ENCODE measurements at places on chromosomes 2 and 18.

GRCh38 chr18:22879293-22879692 lies 53.8 kb upstream of the RBBP8 start:
- DNase-seq: no peak

- DNase-seq: peak; percentile 42
Observed at GRCh38 chr2:150041722-150042425, 445.6 kb downstream of the RND3 start.

- DNase-seq: no peak
Observed at GRCh38 chr2:96831679-96832078, 12.1 kb downstream of the ANKRD23 start.

DNA sequence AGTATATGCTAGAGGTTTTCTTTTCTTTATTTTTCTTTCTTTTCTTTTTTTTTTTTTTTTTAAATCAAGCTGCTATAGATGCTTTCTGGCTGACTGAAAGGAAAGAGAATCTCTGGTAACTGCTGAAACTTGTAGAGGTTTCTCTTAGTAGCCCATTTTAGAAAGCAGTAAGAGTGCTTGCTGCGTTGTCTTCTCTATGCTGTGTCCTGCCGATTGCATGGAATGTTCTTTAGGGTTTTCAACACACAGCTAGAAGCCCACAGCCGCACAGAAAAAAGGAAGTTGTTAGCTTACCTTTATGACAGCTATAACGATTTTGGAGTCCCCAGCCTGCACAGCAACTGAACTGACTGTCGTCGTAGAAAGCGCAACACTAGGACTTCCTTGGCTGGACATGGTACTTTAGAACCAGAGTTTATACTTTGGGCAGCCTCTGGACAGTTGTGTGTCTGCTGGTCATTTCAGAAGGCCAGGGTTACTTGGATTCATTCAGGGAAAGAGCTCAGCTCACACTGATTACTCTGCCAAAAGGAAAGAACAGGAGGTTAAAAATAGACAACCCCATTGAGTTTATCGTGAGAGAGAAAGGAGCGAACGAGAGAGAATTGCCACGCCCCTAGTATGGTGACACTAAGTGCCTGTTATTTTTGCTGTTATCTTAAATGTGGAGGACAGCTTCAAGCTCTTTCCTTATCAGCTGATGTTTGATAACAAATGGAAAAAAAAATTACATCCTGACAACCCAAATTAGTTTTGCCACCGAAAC lies at the start of gene CCDC141:
Gene CCDC141, minus strand, starts transcription at position 592 of the 766 bp plus-strand sequence. Its CDS starts 196 bp downstream, at position 396.
- DNase-seq: no peak

DNA sequence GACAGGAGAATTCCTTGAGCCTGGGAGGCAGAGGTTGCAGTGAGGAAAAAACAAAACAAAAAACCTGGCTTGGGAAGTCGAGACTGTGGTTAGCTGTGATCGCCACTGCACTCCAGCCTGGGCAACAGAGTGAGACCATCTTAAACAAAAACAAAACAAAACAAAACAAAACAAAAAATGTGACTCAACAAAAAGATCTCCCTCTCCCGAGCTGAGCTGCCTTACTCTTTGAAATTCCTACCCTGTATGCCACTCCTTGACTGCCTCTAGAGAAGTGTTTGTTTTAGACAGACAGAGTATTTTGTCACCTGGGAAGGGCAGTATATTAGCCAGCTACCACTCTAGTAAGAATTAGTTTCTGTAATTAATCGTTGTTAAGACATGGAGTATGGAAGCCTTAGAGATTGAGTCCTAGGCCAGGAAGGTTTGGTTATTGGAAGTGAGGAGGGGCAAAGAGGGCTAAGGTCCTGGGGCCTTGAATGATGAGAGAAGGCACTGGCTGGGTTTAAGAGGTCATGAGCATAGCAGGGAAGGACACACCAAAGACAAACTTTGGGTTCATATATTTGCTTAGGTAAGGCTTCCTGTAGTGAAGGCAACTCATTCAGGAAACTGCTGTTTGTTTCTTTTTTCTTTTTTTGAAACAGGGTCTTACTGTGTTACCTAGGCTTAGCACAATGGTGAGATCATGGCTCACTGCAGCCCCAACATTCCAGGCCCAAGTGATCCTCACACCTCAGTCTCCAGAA lies 56.0 kb downstream of the HAUS1 start:
- DNase-seq: no peak

GRCh38 chr18:3451989-3452749 lies 2.2 kb downstream of the TGIF1 start:
- DNase-seq: peak; percentile 64

DNA sequence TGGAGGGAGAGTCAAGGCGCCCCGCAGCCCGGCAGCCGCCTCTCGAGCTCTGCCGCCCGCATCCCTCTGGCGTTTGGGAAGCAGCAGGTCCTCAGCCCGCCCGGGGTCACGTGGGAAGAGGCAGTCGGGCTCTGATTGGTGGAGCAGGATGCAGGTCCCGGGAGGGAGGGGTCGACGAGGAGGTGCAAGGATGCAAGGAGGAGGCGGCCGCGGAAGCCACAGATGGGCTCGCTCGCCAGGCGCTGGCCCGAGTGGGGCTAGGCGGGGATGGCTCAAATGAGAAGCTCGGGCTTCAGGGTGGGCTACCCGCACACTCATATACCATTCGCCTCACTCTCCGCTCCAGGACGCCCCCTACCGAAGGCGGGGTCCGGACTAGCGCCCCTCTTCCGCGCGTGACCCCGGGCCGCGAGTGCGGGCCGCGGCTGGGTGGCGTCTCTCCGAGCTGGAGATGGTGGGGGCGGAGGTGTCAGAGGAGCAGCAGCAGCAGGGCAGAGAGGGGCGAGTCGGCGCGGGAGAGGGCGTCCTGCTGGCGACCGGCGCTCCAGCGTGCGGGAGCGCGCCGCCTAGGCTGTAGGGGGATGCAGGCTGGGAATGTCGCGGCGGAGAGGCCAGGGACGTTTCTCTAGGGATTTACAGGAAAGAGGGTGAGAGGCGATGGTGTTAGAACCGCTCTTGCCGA lies at the start of gene TMEFF2:
Gene TMEFF2, minus strand, starts transcription at position 68 of the 682 bp plus-strand sequence. CDS start 409 bp downstream, outside the sequence.
- DNase-seq: peak; percentile 84

- no peak for DNase-seq
Observed at GRCh38 chr2:12469141-12469561, 247.6 kb upstream of the TRIB2 start.

GRCh38 chr2:73889206-73889605 lies 3.6 kb upstream of the ACTG2 start:
- peak; percentile 12 for DNase-seq
